T-helper 2 cell (primary cell): ENCODE measurements at places on chromosomes 5 and 9.

GRCh38 chr9:135665795-135666189 lies 2.7 kb downstream of the LCN9 start:
- no peak for DNase-seq

DNA sequence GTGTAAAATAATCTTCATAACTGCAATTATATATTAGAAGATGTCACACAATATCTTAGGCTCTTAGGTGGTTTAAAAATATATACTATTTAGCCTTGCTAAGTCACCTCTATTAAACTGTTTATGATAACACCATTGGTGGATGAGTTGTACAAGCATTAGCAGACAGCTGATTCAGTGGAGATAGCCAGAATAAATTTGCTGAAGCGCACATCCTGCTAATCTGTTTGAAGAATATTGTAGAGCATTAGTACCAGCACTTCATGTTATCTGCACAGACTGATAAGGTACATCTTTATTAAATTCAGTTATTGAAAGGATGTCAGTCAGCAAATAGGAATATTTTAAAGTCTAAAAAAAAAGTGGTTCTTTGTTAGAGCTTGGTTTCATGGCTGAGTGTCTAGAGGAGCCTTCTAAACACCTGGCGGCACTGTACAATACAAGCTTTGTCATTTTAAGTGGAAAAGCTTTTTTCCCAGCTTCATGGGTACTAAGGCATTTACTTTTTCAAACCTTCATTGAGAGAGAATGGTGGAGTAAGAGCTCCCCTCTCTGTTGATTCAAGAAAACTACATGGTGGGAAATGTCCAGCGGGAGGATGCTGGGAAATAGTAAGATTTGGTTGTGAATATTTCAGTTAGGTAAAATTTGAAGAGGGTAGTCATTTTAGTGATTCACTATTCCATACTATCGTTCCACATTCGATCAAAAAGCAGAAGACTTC lies 275.1 kb downstream of the SLF1 start:
- DNase-seq, result no peak

DNA sequence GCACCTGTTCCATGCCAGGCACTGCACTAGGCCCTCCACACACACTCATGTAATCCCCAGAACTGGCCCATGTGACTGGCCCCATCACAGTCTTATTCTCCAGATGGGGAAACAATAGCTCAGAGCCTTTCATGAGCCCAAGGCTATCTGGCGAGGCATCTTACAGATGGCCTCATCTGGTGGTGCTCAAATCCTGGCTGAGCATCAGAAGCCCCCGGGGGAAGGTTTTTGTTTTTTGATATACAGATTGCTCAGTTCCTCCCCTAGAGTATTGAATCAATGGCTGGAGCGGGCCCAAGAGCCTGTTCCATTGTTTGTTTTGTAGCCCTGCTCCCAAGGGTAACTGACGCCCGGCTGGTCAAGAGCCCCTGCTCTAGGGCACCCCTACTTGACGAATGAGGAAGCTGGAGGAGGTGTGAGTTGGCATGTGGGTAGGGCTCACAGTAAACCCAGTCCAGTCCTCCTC lies 145.3 kb upstream of the RAPGEF1 start:
- no peak for DNase-seq

- no peak for DNase-seq
Measured at GRCh38 chr9:134992755-134993124, 75.0 kb upstream of the FCN1 start.

DNA sequence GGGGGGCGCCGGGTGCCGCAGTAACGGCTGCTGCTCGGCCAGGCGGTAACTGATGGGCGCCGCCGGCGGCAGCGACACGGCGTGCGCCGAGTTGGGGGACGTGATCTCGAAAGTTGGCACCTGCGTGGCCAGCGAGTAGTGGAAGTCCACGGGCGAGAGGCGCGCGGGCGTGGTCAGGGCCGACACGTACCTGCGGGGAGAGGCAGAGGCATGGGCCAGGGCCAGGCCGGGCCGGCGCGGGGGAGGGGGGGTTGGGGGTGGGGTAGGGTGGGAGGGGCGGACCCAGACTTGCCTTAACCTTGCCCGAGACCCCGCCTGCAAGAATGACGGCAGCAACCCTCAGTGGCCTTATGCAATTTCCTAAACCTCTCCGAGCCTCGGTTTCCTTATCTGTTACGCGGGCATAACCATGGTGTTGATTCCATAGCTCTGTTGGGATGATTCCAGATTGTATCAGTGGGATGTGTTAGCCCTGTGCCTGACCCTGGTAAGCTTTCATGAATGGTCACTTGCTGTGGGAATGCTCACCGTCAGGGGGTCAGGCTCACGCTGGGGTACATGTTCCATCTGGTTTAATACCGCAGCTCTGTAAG lies 53.0 kb downstream of the PSD2 start:
- DNase-seq, result no peak

DNA sequence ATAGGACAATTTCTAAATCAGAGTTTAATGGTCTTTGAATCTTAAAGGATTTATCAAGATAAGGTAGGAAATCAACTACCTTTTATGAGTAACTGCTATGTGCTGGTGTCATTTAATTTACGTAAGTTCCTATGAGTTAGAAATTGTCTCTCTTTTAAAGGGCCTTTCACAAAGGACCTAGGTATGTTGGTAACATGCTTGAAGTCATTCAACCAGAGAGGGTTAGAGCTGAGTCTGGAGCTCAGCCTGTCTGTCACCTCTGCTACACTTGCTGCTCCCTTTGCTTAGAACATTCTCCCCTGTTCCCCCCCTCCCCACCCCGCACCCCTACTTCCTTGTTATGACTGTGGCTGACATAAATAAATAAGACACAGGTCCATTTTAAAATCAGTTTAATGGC lies 190.3 kb upstream of the SEMA6A start:
- no peak for DNase-seq

GRCh38 chr5:79871364-79872120 lies 119.5 kb downstream of the MTX3 start:
- no peak for DNase-seq

DNA sequence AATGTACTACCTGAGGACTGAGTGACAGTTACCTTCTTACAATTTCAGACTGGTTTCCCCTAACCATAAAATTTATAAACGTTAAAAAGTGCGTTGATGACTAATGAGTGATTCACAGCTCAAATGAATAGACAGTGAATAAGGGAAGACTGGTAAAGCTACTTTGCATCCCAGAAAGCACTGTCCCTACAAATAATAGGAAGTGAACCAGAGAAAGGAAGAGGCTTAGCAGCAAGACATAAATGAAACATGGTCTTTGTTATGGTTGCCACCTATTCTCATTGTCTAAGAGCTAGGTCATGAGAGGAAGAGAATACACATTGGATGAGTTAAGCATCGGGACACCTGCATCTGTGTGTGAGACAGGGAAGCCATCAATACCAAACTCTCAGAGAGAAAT lies 849.2 kb downstream of the TAF11L14 start:
- no peak for DNase-seq

- DNase-seq, result no peak
Measured at GRCh38 chr9:90099262-90099963, 494.6 kb downstream of the GADD45G start.

GRCh38 chr9:117720555-117720954 lies 16.4 kb downstream of the TLR4 start:
- no peak for DNase-seq

DNA sequence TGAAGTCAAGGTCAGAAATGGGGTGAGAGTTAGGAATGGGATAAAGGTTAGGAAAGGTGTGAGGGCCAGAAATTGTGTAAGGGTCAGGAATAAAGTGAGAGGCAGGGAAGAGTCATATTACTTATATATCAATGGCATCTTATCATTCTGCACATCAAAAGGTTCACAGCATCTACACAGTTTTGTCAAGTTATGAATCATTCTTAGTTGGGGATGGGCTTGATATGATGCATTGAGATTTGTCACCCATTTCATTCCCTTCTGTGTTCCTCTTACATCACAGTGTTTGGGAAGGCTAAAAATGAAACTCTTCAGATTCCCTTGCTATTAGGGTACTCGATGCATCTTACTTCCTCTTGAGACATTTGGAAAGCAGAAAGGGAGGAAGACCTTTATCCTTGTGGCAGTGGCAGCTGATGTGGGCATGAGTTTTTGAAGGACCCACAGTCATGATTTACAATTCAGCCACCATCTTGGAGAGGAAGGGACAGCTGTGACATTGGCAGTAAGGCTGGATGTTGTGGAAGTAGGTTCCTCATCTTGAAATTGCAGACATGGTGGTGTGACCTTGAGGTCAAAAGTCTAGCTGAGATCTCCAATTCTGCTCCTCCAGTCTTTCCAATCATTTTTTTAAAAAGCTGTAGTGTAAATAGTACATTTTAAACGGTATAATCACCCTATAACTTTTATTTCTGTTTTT lies 24.2 kb upstream of the NPR3 start:
- no peak for DNase-seq

DNA sequence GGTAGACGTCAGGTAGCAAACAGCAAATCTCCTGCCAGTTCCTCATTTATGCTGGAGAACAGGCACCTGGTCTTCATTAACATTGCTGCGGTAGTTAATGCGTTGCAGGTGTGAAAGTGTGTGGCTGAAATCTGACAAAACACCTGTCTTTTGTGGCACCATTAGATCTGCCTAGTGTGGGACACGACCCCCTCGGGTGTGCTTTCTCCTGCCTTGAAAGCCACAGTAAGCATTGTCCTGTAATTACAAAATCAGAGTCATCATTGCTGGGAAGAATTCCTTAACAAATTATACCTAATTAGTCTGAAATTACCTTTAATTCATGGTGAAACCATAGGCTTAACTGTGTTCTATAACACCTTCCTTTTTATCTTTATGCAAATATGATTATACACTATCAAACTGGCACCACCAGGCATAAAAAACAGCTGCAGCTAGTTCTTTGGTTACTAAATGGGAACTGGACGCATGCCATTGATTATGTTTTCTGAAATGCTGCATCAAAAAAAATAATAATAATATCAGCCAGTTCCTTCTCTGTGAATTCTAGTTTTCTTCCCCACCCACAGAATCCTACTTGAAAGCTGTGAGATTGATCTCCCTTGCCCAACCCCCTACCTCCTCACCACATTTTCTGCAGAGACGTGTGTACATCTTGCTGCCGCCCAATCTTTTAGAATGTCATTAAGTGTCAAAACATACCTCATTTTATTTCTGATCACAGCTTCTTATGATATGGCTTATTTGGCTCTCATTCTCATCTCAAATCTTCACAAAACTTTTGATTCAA lies 374.0 kb downstream of the NFIB start:
- no peak for DNase-seq

DNA sequence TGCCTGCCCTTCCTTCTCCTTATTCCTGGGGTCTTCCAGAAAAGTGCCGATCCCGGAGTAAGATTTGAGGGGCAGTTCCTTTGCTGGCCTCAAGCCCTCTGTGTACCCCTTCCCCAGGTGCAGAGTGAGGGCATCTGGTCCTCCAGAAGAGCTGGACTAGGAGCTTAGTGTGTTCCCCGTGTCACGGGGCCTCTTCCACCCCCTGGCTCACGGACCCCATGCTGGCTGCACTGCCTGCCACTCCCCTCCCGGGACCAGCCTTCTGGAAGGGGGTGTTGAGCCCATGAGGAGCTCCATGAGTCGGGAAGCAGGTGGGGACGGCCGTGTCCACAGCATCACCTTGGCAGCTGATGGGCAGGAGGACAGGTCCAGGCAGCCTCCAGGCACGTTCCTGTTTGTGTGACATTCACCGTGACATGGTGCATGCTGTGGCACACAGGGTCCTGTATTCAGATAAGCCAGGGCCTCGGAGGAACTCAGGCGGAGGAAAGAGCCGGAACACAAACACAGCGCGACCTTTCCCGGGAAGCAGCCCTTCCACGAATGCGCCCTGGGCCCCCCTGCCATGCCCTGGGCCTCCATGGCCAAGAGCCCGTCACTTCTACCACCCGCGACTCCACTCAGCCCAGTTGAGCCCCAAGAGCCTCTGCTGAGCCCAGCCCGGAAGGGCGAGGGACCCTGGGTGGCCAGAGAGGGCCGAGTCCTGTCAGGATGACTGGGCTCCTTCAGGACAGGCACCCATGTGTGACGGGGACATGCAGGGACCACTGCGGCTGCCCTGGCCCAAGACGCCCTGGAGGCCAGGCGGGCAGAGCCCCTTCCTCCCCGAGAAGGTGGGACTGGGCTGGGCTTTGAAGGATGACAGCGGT lies 5.9 kb upstream of the LCN1 start:
- no peak for DNase-seq

DNA sequence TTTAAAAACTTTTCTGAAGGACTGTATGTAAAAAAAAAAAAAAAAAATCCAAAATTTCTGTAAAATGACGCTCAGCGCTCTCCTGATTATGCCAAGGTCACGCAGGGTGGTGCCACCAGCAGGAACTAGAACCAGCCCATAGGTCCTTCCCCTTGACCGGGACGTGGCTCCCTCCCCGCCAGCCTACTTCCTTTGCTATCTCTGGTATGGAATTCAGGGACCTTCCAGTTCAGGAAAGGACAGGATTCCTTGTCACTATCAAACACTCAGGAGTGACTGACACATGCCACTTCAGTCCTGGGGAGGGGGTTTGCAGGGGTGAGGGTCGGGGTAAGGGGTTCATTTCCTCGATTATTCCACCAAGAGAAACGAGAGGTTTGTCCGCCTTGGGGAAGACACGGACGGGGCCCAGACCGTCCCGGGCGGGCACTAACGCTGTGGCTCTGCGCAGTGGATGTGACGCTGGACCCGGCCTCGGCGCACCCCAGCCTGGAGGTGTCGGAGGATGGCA lies 18.8 kb downstream of the BTNL9 start:
- DNase-seq, result no peak

DNA sequence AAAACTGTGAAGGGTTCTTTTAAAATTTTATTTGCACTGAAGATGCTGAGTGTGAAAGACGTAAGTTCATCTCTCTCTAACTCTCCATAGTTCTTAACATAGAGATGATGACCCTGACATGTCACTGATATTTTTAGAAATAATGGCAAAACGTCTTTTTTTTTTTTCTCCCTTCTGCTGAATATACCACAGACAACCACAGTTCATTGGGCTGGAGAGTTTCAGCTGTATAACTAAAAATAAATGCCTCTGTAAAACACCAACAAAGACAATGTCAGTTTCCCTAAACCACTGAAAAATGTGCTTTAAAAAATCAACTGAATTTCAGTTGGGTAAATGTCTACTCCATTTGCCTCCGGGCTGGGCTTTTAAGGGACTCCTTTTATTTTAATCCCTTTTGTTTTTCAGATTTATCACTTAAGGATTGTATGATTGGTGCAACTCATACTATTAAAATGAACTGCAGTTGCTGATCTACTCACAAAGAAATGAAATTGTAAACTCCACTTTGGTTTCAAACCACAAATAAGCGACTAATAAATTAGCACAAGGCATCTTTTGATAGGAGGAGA lies 830.9 kb upstream of the WWC1 start:
- DNase-seq, result no peak

GRCh38 chr5:150307617-150308426 lies 5.1 kb upstream of the ARSI start:
- no peak for DNase-seq

GRCh38 chr5:135016861-135017290 lies 17.2 kb downstream of the PITX1 start:
- no peak for DNase-seq

DNA sequence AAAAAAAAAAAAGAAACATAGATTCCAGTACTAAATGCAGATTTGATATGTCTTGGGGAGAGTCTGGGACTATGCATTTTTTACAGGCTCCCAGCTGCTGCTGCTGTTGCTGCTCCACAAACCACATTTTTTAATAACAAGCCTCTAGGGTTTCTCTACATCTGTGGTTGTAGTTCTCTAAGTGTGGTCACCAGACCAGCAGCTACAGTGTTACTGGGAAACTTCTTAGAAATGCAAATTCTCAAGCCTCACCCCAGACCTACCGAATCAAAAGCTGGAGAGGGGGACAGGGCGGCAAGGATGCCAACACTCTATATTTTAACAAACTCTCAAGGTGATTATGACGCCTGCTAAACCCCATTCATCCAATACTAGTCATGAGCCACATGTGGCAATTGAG lies 293.4 kb upstream of the PTGER4 start:
- DNase-seq, result no peak
